Fibroblast of villous mesenchyme (primary cell): ENCODE measurements at places on chromosomes 5 and 9. TPM values are rescaled to one million over a fixed set of nuclear protein-coding genes. Genes with fewer than 3 reads are reported as not detected.

The PTGDS gene
- total RNA-seq = 10.8 and 21.9 TPM in 2 replicates

DNA sequence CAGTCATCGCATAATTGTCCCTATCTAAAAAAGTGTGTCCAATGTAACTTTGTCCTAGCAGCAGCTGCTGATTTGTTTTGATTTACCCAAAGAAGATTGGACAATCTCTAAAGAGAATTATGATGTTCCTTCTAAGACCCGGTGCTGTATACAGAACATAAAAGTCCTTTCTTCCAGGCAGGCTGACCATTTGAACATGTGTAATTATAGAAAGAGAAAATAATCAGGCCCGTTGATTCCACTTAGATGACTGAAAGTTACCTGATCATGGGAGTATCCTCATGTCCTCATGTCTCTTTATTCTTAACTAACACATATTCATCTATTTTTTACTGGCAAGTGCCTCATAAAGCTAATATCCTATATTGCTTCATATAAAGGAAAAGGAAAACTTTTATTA, 164.1 kb upstream of the MRPS30 start:
- DNase-seq = no peak

GRCh38 chr9:35114840-35115628, 628 bp downstream of the ATOSB start:
- peak; percentile 39 for DNase-seq

GRCh38 chr9:23254404-23255184, 571.4 kb downstream of the ELAVL2 start:
- DNase-seq = no peak

- no peak for DNase-seq
These were observed 4.1 kb downstream of the PRDM6 start for GRCh38 chr5:123093111-123093600.

DNA sequence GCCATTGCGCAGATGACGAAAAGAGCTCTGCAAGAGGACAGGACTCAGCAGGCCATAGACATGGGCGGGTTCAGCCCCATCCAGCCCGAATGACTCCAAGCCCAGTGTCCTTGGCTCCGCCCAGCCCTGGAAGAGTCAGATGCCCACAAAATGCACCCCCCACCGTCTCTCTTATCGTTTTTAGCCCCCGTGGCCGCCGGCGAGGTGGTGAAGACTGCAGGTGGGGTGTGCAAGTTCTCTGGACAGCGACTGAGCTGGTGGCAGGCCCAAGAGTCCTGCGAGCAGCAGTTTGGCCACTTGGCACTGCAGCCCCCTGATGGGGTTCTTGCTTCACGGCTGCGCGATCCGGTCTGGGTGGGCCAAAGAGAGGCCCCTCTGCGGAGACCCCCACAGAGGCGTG, 2.1 kb downstream of the ADGRD2 start:
- DNase-seq = no peak

DNA sequence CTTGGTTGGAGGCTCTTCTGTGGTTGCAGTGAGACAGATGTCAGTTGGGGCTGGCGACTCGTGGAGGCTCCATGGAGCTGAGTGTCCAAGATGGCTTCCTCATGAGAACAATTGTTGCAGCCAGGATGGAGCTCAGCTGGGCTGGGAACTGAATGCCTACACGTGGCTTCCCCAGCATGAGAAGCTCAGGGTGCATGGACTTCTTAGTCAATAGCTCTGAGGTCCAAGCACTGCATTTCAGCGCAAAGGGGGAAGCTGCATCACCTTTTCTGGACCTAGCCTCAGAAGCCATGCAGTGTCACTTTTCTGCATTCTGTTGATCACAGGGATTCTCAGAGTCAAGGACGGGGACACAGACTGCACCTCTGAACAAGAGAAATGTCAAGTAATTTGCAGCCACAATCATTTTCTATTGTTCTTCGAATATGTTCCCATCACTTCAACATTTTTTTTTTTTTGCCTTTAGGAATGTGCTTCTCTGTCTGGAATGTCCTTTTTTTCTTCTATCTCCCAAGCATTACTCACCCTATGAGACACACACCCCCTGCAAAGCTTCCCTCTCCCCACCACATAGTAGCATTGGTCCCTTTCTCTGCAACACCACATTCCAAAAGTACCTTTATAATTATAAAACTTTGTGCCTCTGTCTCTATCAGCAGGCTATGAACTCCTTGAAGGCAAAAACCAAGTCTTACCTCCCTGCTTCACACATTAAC, 57.5 kb upstream of the STK32A start:
- DNase-seq = no peak

- peak; percentile 63 for DNase-seq
These were observed 94.2 kb upstream of the MTAP start for GRCh38 chr9:21708260-21708711.

- no peak for DNase-seq
These were observed 52.5 kb downstream of the PTBP3 start for GRCh38 chr9:112280904-112281303.

DNA sequence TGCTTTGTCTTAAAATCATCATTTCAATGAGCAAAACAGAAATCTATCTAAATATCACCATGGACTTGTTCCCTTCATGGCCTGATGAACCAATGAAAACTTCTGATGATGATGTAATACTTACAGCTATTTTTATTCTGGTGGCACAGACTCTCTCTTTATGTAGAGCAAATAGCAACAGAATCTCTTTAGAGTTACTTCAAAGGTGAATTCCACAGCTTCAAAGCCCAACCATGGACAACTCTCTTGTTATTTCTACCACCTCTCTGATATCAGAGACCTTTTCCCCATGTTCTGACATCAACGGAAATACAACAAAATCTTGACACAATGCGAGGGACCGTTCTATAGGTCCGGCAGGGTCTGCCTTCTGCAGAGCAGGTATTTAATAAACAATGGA, 70.1 kb downstream of the RETREG1 start:
- no peak for DNase-seq

- no peak for DNase-seq
These were observed 104.7 kb upstream of the ISL1 start for GRCh38 chr5:51278539-51278938.

- no peak for DNase-seq
These were observed 5.9 kb downstream of the ALAD start for GRCh38 chr9:113395000-113395861.

GRCh38 chr5:38697013-38697412, 140.6 kb upstream of the LIFR start:
- DNase-seq = no peak

- DNase-seq = peak; percentile 100
These were observed 27.1 kb upstream of the BASP1 start for GRCh38 chr5:17190242-17190778.

GRCh38 chr9:4226331-4227250, 73.3 kb downstream of the GLIS3 start:
- no peak for DNase-seq
